ENCODE measurements at places on chromosomes 7 and 10.

DNA sequence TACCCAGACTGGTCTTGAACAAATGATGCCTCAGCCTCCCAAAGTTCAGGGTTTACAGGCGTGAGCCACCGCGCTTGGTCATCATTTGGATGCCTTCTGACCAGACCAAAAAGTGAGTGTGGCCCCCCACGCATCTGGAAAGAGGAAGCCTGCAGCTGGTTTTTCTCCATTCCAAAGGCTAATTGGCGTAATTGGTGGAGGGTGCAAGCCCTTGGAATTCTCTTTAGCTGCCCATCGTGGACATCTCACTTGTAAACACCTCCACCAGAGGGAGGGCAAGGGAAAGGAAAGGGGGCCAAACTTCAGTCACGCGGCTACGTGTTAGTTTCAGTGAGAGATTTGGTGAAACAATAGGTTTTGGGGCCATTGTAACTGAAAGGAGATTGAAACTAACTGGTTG is 4.1 kb upstream of the ARHGAP21 start:
- no peak for DNase-seq

GRCh38 chr10:119700321-119700954 is 25.4 kb upstream of the INPP5F start:
- no peak for DNase-seq

- no peak for DNase-seq
These were observed 954.7 kb upstream of the ZNF722 start for GRCh38 chr7:63043657-63044543.

DNA sequence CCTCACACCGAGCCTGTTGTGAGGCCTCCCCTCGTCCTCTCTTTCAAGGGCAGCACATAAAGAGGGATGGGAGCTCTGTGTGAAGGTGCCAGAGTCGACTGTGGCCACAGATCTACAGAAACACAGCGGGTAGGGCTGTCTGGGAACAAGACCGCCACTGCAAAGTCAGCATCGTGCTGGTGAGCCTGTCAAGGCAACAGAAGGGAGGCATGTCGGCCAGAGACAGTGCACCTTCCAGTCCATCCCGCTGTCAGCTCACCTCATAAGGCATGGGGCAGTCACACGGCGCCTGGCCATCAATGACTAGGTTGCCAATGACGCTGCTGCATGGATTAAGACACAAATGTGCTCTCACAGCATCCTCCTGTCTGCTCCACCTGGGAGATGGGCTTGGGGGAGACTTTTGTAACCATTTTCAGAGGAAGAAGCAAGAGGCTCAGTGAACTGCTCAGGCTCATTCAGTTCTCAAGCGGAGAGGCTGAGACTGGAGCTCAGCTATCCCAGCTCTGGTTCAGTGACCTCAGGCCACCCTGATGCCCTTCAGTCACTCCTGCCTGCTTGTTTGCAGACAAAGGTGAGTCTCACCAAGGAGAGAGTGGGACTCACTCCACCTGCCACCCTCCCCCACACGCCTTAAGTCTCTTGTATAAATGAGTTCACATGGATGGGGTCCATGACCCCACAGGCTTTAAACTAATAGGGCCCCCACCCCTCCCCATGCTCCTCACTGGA is 125.5 kb downstream of the SORBS1 start:
- no peak for DNase-seq

GRCh38 chr10:116769368-116769767 is 27.0 kb upstream of the HSPA12A start:
- no peak for DNase-seq

DNA sequence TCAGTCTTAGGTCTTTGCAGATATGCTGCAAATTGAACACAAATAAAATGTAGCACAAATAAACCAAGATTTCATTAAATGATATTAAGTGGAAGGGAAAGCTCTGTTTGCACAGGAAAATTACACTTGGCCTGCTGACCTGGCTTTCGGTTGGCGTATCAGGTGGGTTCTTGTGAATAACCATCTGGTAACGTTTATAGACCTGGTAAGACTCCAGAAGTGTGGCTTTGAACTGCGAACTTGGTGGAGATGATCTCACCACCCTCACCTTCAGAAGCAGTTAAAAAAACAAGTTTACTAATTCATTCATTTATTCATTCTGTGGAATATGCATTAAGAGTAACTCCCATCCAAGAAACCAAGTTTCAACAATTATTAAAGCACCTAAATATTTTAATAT is 28.1 kb downstream of the ATE1 start:
- DNase-seq: no peak

DNA sequence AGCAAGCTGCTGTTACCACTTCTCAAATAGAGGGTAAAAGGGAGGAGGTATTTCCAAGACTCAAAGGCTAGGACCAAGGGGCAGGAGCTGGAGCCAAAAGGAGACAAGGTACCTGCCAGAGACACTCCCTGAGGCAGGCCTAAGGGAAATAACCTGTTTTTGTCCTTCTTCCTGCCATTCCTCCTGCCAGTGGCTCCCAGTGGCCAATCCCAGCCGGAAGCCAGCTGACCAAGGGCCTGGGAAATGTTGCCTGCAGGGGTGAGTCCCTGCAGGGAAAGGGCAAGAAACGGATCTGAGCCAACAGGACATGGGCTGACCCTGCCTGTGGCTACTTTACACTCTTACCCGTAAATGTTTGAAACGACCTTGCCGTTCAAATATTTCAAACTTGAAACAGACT is 3.5 kb downstream of the CYTH3 start:
- no peak for DNase-seq

GRCh38 chr7:140674356-140674800 is 1.6 kb downstream of the ADCK2 start:
- no peak for DNase-seq

DNA sequence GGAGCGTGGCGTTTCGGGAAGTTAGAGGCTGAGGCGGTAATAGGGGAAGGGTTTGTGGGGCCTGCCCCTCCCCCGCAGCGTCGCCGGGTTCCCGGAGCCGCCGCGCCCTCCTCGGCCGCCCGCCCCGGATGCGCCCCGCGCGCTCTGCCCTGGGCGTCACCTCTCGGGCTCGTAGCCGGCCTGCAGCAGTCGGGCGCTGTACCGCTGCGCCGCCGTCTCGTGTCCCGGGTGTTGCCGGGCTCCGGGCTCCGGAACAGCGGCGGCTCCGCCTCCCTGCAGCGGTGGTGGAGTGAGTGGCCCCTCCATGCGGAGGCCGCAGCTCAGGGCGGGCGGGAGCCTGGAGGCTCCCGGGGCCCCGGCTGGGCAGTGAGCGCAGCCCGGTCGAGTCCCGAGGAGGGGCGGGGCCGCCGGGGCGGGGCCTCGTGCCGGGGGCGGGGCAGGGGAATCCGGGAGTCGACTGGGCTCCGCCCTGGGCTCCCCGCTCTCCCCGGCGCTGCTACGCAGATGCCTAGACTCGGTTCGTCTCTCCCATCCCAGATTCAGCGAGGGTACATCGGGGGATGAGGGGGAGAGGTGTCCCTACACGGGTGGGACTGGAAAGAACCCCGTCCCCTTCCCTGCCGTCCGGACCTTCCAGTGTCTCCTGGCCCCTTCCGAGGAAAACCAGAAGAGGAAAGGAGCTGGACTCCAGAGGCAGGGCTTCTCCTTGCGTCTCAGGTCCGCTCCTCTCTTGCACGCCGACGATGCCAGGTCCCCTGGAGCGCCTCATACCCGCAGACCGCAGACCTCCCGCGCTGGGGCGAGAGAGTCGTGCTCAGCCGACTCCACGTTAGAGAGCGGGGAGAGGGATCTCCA is at the start of gene IMPDH1:
Gene IMPDH1 (minus strand): TSS at position 387 of the 855 bp plus-strand sequence. CDS start 81 bp downstream, at position 306.
- DNase-seq: peak; percentile 76

GRCh38 chr10:101602761-101603398 is 14.8 kb downstream of the DPCD start:
- DNase-seq: peak; percentile 5

GRCh38 chr7:79882922-79883321 is 251.7 kb upstream of the GNAI1 start:
- DNase-seq: no peak

GRCh38 chr10:58918887-58919286 is 257.6 kb upstream of the PHYHIPL start:
- no peak for DNase-seq

DNA sequence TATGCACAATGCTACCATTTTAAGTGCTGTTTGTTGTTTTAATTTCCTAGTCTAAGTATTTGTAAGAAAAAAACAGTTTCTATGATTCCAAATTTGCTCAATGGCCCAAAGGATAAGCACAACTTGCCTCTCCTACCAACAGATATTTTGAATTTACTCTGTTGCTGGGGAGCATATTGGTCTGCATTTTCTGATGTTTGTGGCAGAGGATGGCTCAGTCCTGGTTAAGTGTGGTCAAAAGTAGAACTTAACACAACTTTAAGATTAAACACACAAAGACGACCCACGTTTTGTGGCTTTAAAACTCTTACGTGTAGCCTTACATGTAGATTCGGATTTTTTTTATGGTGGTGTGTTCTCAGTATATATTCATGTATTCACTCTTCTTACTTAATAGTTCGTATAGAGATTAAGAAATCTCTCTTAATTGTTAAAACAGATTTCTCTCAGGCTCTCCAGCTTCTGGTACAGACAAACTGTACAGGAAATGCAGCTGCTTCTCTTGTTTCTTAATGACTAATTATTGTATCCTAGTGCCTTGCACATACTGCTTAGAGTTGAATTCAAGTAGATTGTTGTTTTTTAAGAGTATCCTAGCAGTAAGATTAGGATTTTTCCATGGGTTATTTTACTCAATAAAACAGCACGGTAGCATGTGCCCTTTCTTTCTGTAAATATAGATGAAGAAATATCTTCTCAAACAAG is 86.2 kb downstream of the GPR85 start:
- DNase-seq: no peak

- no peak for DNase-seq
These were observed 131.2 kb downstream of the RALA start for GRCh38 chr7:39754326-39755120.

- no peak for DNase-seq
These were observed 24.0 kb downstream of the HABP2 start for GRCh38 chr10:113576852-113577251.

- DNase-seq: no peak
These were observed 2.9 kb downstream of the IFIT3 start for GRCh38 chr10:89330537-89331212.

DNA sequence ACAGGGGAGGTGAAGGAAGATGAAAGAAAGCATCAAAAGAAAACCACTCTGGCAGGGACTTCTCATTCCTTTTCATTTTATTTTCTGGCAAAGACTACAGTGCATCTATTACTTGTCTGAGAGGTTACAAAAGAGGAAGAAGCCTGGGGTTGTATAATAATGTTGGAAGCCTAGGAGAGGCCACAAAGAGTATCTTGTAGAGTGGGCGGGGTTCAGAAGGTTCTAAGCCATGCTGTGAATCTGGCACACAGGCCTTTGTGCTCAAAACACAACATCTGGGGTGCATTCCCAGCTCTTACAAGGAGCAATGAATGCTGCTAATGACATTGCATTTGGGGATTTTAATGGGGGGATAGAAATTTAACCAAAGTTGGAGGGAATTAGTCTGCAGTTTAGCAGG is 49.4 kb downstream of the MRPL32 start:
- DNase-seq: no peak

DNA sequence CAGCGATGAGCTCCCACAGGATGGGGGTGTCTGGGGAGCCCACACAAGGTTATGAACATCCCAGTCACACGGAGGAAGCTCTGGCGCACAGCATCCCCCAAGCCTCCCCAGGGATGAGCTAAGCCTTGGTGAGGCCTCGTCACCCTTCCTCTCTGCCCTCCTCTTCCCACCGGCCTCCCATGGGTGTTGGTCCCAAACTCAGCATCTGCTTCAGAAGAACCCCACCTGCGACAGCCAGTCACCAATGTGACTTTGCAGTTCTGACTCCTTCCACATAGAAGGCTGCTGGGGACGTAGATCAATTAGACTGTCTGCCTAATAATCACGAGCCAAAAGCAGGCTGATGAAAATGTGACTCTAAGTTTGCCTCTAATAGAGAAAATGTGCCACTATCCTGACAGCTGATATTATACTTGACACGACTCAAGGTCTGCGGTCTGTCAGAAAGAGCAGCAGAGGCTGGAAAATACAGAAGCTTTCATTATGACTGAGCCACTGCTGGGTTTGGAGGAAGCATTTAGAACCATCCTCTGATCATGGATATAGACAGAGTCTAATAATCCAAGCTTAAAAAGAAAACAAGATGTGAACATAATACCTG is 116.0 kb upstream of the PFKP start:
- DNase-seq: no peak

- no peak for DNase-seq
These were observed 1065.4 kb downstream of the SORCS3 start for GRCh38 chr10:105706281-105707026.

DNA sequence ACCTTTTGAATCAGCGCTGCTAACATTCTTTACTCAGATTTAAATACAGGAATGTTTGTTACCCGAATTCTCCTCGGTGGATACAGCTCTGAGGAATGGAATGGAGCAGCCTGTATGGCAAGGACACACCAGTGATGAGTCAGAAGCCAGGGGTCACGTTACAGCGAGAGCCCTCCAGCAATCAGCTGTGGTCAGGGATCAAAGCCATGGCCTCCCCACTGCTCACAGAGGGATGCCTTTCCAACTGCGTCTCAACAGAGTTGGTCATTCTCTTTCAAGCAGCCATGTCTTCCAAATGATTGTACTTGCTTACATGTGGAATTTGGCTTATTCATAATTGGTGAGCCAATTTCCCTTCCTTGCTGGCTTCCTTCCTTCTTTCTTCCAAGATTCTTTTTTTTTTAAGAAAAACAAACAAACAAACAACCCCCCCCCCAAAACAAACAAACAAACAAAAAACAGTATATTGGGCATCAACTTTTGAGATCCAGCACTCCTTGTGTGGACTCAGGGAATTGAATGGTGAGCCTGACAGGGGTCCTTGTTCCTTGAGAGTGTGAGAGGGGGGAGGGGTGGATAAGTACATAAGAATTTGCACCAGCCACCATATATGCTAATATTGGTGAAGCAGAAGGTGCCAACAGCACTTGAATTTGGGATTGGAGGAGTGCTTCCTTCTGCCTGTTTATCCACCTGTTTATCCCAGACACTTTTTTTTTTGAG is 100.2 kb downstream of the ATXN7L1 start:
- DNase-seq: no peak

- DNase-seq: no peak
These were observed 344.2 kb upstream of the MKI67 start for GRCh38 chr10:128470321-128470965.

DNA sequence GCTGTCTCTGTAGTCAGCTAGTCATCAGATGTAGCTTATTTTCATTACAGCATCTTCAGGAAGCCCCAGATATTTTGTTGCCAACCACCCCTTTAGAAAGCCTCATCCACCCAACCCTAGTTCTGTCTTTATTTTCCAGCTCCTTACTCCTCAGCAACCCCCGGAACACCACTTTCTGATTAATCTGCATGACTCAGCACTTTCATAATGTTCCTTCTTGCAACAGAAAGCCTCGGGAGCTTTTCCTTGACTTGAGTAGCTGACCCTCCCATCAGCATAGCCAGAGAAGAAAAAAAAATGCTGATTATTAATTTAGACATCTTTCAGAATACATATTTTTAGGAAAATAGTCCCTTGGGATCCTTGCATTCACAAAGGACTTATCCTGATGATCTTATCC is 244.0 kb upstream of the CXCL12 start:
- no peak for DNase-seq
